Neuronal stem cell (in vitro differentiated cells): ENCODE measurements at places on chromosomes 3 and 15.
A peak's percentile ranks its signal among the peaks of the same experiment; 100 is the strongest.

- no peak for DNase-seq
Measured at GRCh38 chr3:65246561-65246960, 558.8 kb upstream of the ADAMTS9 start.

DNA sequence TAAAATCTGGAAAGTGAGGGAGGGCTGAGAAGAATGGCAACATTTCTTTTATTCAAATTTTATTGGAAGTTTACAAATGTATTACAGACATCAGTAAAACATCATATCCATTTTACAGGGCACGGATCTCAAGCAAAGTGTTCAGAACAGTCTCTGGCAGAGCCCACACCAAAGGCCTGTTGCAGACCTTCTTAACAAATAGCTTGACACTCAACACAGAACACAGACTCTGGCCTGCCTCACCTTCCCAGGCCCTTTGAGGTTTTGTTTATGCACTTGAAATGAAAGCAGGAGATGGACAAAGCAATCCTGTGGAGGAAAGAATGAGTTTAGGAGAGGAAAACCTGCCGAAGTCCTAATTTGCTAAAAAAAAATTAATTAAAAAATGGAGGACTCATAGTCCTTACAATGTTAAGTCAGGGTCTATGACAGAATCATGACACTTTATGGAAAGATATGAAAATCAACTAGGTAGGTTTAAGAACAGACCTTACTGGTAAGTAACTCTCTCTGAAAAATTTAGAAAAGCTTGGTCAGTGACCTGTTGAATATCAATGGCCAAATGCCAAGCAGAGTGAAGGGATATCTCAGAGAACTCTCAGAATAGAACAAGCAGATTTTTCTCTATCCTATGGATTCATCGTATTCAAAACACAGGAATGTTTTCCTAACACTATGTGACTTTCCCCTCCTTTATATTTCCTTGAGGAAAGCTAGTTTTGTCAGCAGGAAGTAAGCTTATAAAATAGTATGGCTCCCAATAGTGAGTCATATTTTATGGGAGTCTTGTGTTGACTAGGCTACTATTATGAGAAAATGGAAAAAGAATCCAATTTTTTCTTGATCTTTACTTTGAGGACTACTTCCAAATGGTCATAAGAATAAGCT is 70.8 kb upstream of the PSMD6 start:
- no peak for DNase-seq

- no peak for DNase-seq
Measured at GRCh38 chr3:51216291-51216690, 168.8 kb upstream of the MANF start.

GRCh38 chr3:194607592-194608389 is 25.4 kb downstream of the TMEM44 start:
- DNase-seq, result no peak

DNA sequence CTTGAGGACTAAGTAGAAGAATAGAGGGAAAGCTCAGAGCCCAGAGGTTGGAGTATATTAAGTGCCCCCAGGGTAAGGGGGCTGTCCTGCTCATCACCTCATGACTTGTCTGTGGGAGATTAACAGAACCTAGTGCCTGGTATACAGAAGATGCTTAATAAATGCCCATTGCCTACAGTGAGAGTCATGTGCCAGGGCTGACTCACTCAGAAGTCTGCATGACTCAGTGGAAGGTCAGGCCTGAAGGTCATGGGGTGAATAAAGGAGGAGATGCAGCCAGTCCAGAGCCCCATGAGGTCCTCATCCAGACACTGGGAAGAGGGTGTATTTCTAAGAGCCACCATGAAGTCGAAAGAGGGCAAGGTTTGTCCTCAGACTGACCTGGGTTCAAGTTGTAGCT is 62.5 kb upstream of the TLE3 start:
- no peak for DNase-seq

DNA sequence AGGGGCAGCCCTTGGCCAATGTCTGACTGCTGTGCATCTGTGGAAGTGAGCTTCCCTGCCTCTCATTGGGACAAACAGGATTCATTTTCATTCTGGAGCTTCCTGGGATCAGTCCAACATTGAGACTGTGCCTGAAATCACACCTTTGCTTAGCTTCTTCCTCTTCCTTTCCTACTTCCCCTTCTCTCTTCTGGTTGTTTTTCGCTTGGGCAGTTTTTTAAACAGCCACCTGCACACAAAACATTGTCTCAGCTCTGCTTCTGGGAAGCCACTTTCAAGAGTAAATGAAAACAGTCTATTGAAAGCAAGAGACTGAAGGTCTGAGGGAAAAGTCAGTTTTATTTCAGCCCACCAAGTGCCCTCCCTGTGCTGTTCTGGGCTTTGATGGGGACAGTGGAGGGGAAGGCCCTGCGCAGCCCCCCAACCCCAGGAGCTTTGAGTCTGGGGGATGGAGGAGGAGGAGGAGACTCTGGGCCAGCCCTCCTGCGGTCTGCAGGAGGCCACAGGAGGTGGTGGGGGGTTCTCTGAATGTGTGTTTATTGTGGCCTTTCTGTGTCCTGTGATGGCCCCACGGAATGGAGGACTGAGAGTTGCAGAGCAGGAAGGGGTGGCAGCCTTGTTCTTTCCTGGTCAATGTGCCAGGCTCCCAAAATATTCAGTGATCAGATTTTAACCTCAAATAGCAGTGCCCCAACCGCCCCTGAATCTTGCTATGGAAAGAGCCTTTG is 7.8 kb upstream of the ISLR2 start:
- no peak for DNase-seq

- peak; percentile 35 for DNase-seq
Measured at GRCh38 chr3:61699622-61700021, 138.3 kb downstream of the PTPRG start.

DNA sequence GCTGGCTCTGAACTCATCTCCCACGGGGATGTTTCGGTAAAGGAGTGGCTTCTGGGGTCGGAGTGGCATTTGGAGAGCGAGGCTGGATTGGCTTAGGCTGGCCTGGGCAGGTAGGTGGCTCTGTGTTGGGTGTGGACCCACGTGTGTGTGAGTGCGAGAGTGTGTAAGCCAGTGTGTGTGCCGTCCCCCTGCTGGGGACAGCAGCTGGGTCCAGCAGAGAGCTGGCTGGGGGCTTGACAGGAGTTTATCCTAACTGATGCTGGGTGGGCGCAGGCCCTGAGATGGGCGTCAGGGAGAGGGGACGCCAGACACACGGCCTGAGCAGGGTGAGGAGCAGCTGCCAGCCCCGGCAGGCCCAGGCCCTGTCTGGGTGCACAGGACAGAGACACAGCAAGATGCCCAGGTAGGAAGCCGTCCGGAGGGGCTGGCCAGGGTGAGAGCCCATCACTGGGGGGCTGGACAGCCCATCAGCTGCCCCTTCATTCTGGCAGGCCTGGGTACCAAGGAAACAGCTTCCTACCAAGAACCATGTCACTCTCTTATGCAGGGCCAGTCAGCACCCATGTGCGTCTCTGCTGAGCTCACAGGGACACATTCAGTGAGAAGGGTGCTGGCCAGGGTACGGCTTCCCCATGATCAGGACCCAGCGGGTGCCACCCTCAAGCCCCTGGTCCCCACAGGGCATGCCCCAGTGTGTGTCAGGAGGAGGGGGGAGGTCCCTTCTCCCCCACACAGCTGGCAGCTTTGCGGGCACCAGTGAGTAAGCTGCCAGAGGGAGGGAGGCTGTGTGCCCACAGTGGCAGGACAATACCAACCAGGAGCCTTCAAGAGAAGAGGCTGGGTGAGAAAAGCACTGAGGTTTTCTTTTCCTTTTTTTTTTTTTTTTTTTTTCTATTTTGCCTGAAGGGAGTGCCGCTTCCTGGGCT is 1.1 kb downstream of the PAK6 start:
- no peak for DNase-seq

- no peak for DNase-seq
Measured at GRCh38 chr3:134598763-134599545, 51.9 kb downstream of the KY start.

- DNase-seq, result no peak
Measured at GRCh38 chr3:44340058-44340395, 1.5 kb downstream of the TCAIM start.

GRCh38 chr3:155318740-155319139 is 25.3 kb upstream of the STRIT1 start:
- DNase-seq, result no peak

DNA sequence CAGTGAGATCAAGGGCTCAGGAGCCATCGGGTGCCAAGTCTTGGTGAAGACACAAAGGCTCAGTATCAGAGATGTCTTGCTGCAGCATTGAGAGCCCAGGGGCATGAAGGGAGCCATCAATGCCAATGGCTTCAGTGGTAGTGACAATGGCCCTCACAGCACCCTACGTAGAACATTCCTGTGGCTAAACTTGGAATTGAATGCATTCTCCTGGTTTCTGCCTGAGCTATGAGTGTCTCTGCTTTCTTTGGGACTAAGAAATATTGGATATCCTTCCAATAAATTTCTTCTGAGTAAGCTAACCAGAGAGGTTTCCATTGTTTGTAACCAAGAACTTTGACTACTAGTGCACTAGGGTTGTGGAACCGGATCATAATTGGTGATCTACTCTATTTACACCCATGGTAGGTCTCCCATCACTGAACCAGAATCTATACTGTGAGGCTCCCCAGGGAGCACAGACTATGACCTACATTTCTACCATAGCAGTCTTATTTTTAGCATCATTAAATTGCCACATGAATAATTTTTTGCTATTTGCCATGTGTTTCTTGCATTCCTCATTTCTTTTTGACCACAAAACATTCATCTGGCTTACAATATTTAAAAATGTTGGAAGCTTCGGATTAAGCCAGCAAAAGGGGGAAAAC is 31.6 kb upstream of the PDZRN3 start:
- no peak for DNase-seq
